ENCODE measurements at places on chromosomes 2 and 18.

GRCh38 chr2:26325851-26326250 lies 20.1 kb upstream of the SELENOI start:
- DNase-seq: no peak

DNA sequence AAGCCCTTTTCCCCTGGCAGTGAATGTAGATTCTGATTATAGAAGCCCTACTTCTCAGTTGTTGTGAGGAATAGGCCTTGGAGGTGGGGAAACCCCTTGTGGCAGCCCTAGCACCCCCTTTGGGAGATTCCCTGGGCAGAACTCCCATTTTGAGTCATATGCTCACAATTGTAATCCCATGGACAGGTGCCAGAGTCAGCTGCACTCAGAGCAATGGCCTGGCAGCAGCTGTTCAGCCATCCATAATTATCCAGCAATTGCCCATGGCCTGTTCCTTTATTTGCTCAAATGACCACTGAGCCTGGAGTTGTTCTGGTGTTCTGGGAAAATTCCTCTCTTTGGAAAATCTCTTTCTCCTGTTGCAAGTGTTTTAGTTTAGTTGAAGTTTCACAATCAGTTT lies 71.7 kb downstream of the PTRHD1 start:
- DNase-seq: no peak

- no peak for DNase-seq
Observed at GRCh38 chr2:215105607-215106354, 32.6 kb downstream of the ABCA12 start.

DNA sequence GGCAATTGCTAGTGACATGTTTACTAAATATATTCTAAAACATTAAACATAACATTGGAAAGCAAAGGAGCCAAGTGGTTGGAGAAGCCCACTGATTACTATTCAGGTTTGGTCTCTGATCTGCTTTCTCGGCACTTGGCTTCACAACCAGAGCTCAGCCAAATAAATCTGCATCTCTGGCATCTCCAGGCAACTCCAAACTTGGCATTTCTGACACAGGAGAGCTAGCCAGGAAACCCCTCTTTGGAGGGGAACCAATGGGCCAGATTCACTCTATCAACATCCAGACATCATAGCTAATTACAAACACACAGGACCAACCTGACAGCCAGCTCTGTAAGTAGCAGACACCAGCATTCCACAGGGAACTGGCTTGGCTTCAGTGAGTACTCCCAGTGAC lies 150.3 kb upstream of the ETAA1 start:
- no peak for DNase-seq

GRCh38 chr2:80517316-80517715 lies 212.8 kb upstream of the LRRTM1 start:
- peak; percentile 22 for DNase-seq

- DNase-seq: no peak
Observed at GRCh38 chr2:208182835-208183234, 7.0 kb downstream of the C2orf80 start.

DNA sequence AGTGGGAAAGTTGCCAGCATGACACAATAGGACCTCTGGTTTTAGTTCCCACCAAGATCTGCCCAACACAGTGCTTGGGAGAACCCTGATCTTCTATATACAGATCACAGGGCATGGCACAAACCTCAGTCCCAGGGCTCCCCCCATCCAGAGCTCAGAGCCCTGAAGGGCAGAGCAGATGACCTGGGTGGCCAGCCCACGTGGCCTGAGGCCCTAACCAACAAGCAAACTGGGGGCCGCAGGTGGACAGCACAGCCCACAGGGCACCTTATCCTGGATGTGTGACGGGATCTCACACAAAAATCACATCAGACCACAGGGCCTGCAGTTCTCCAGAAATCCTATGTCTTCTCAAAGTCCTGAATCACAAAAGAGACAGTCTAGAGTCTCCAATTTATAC lies 34.7 kb downstream of the CRACDL start:
- DNase-seq: no peak

DNA sequence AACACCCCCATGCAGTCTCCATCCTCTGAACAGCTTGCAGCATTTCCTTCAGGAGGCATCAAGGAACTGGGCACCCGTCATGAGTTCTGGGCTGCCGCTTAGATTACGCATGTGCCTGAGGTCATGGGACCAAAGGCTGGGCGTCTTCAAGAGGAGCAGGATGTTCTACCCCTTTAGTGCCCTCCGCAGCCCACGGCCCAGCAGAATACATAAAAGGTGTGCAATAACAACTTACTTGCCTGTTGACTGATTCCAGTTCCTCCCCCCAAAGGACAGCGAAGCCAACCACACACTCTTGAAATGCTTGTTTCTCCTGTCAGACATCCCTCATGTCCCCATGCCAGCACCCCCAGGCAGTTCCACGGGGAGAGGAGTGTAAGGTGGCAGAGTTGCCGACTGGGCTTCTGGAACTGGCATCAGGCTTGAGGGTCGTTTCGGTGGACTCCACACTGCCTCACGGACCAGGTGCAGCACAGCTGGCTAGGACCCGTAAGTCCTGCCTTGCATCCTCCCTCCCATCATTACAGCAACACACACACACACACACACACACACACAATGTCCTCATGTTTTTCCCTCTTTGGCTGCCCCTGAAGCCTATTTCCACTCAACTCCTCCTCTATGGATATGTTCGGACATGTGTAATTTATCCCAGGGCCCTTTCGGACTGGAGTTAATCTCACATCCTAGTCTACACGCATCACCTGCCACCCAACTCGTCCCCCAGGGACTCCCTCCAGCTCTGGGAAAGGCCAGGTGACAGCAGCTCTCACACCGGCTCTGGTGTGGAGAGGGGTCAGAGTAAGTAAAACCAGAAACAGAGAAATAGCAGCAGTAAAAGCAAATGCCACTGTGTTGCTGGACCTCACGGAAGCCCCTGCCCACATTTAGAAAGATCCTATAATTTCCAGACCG lies 200.7 kb downstream of the BCL11A start:
- DNase-seq: no peak

DNA sequence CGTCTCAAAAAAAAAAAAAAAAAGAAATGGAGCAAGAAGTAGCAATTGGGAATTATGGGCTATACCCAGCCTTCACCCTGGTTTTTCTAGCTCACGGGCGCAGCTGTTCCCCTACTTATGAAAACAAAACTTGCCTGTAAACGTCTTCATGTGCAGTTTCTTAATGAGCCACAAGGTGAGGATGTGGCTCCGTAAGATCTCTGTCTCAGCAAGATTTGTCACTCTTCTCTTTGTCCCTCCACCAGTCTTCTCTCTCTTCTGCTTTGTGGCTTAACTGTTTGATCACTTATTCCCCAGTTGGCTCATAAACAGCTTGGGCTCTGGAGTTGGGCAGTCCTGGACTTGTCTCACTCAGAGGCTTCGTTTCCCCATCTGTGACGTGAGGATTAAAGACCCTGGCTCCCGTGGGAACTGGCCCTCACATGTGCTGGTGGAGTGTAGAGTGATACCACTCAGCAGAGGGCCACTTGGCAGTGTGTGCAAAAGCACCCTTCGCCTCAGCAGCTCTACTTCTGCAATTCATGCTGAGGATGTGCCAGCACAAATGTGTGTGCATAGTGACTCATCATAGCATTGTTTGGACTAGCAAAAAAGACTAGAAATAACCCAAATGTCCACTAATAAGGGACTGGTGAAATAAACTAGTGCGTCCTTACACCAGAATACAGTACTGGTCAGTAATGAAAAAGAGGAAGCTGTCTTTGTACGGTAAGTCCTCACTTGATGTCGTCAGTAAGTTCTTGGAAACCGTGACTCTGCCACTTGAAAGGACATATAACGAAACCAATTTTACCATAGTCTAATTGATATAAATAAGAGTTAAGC lies 8.7 kb downstream of the CEP68 start:
- peak; percentile 37 for DNase-seq

GRCh38 chr2:238493880-238494572 lies 67.3 kb downstream of the ASB1 start:
- DNase-seq: no peak

DNA sequence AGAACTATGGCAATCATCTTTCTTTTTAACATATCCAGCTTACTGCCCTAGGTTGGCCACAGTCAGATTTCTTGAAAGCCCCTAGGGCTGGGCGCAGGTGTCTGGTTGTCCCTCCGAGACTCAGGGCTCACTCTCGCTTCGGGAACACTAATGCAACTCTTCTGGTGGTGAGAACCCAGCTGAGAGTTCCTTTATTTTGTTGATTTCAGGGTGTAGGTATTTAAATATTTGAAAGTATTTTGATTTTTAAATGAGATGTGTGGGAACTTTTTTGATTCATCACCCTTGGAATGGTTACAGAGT lies 40.7 kb downstream of the INPP4A start:
- no peak for DNase-seq

DNA sequence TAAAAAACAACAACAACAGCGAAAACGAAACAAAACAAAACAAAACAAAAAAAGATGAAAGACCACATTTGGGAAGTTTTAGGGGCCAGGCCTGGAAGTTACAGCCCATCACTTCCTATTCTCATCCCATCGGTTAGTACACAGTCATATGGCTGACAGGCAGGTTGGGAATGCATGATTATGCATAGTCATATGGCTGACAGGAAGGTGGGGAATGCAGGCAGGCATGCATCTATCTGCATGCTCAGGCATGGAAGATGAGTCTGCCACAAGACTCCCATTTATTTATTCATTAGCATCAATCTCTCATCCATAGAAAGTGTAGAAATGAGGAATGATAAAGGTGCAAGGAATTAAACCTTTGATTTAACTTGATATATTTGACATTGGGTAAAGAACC lies 325.3 kb upstream of the MEX3C start:
- no peak for DNase-seq

- no peak for DNase-seq
Observed at GRCh38 chr2:11656252-11656651, 13.7 kb downstream of the NTSR2 start.

DNA sequence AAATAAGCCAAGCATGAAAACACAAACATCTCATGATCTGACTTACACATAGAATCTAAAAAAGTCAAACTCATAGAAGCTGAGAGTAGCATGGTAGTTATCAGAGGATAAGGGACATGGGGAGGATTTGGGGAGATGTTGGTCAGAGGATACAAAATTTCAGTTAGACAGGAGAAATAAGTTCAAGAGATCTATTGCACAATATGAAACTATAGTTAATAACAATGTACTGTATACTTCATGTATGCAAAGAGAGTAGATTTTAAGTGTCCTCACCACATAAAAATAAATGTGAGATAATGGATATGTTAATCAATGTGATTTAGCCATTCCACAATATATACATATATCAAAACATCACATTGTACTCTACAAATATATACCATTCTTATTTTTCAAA lies 10.0 kb upstream of the ASNSD1 start:
- no peak for DNase-seq

- DNase-seq: no peak
Observed at GRCh38 chr2:109200616-109201464, 71.8 kb downstream of the SH3RF3 start.

DNA sequence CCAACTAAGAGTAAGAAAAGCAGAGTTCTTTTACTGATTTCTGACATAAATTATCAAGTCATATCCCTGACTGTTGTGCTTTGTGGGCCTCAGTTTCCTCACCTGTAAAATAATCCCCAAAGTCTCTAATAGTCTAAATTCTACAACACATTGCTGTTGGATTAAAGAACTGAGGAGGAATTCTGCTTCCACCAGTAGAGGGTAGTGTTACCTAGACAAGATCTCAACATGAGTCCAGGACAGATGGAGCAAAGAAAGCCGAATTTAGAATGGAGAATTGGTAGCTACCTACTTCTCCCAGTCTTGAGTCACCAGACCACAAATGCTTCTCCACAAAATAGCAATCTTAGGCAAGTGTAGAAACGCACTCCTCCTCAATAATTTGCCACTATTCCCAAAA lies 462.5 kb upstream of the FSHR start:
- no peak for DNase-seq

GRCh38 chr2:113760400-113760799 lies 4.0 kb upstream of the SLC35F5 start:
- DNase-seq: no peak
